Stimulated activated CD8-positive, alpha-beta memory T cell treated with anti-CD3 and anti-CD28 coated beads, Interleukin-4, amount 100 ng/mL, for 4 hours (primary cell): ENCODE measurements at places on chromosomes 3 and 15.

GRCh38 chr3:66985336-66985920 lies 12.7 kb upstream of the KBTBD8 start:
- no peak for DNase-seq

DNA sequence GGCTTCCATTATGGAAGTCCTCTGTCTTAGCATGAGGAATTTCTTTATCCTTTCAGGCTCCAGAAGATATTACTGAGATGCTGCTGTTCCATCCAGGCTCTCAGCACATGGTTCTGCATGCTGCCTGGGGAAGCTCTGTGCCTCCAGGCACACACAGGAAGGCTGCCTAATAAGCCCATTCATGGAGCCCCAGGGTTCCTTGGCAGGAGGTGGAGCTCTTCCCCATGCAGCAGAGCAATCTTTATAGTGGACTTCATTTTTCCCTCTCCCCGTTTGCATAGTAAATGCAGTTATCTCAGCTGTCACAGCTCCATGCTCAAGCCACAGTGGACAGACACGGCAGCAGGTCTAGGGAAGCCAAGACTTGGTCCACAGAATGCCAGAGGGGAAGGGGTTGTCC lies 57.6 kb downstream of the BOC start:
- DNase-seq = no peak

- DNase-seq = no peak
Observed at GRCh38 chr3:104359546-104359945, 1007.2 kb upstream of the ALCAM start.

DNA sequence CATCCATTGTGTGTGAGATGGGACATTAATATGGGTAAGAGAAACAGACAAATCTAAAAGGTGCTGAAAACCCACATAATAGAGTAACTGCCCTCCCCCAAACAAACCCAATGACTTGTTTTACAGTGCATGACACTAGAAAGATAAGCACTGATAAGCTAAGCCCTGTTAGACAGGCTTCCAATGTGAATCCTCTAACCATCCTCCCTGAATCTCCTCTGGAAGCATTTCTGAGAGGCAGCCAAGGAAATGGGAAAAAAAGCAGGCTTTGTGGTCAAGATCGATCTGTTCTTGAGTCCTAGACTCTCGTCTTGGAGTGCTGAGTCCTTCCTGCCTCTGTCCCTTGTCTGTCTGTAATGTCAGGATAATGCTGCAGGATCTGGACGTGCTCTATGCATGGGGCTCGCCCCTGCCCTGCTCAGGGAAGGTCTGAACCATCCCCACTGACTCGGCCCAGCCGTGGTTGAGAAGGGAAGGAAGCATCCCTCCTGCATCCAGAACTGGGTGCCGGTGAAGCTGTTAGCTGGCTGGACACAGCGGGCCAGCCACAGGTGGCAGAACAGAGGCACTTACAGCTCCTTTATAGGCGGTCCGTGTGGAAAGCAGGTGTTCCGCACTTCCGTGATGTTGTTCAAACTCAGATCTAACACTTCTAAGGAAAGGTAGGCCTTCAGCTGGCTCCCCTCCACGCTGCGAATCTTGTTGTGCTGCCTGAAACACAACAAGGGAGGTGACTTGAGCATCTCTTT lies 84.1 kb downstream of the LRIG1 start:
- DNase-seq = no peak

DNA sequence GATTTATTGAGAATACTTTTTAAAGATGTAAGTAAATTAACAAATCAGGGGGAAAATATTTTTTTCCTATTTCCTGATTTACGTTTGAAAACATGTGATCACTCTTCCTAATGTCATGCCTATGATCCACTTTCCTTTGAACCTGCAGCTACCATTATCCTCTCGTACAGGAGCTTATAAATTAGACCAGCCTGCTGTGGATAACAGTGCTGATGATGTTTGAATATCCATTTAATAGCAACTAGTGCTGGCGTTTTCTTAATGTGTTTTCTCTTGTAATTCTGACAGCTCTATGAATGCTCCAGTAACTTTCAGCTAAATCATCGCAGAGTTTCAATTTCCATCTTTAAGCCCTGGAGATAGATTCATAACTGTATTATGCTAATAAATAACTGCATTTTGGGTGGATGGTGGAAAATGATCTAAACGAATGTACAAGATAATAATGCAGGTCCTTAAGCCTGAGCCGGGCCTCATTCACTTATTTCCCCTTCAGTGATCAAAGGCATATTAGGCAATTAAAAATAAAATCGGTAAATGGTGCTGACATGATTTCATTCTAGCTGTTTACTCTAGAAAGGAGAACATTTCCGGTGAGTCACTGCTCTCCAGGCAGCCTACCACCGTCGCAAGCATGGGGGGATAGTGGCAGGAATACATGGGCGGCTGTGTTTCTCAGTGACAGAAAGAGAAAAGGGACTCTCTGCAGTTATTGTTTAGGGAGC lies 58.5 kb upstream of the SLC24A5 start:
- no peak for DNase-seq

GRCh38 chr3:160739079-160739478 lies 17.0 kb upstream of the PPM1L start:
- no peak for DNase-seq

DNA sequence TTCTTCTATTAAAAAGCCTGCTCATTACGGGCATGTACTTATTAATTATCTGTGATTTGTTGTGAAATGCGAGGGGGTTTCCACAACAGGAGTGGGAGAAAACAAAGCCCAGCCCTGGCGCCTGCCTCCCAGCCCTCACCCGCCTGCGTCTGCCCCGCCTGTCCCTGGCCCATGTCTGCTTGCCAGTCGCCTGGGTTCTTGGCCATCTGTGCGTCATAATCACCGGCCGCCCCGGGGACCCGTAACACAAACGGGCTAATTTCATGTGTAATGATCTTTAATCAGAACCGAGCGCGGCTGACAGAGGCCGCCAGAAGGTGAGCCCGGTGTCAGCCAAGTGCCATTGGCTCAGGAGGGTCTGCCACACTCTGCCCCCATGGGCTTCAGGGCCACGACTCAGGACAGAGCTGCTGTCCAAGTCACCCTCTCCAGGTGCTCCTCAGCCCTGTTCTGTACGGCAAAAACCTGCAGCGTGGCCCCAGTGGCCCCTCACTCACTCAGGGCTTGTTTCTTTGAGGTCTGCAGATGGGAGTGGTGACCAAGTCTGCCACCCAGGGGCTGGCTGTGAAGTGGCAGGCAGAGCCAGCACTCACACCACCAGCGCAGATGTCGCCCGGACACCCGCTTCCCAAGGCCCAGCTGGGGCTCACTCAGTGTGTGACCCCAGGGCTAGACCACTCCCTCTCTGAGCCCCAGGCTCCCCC lies 28.8 kb upstream of the TMEM115 start:
- no peak for DNase-seq

- no peak for DNase-seq
Observed at GRCh38 chr3:50264383-50264963, 4.5 kb upstream of the SEMA3B start.

DNA sequence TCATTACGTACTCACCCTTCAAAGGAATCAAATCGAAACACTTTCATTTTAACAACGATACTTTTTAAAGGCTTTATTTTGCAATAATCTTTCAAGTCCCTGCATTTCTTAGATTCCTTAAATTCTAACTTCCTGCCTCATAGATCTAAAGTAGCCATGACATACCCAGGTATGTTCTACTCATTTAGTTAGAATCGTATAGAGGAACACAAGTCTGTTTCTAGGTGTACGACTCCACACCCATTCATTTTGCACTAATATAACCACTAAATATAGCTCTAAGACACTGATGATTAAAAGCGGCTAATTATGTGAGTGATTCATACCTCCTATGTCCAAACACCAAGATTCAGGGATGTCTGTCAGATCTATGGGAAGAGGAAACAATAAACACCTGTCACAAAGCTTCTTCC lies 1.3 kb downstream of the ATP13A3 start:
- no peak for DNase-seq

GRCh38 chr3:184713040-184713355 lies 1.1 kb upstream of the MAGEF1 start:
- DNase-seq = no peak

DNA sequence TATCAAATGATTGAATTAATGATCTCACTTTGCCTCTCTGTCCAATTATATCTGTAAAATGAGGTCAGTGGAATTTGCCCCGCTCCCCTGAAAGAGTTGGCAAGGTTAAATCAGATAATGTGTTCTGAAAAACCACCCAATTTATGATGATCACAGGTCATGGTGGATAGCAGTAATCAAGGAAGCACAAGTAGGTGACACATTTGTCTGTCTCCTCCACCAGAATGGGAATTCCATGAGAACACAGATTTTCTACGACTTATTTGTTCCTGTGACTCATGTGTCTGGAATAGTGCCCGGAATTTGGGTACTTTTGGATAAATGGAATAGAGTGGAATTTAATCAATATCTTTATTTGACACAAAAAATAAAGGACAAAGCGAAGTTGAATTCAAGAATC lies 220.9 kb upstream of the SUCLG2 start:
- no peak for DNase-seq

GRCh38 chr3:31754575-31755278 lies 222.0 kb downstream of the STT3B start:
- no peak for DNase-seq

DNA sequence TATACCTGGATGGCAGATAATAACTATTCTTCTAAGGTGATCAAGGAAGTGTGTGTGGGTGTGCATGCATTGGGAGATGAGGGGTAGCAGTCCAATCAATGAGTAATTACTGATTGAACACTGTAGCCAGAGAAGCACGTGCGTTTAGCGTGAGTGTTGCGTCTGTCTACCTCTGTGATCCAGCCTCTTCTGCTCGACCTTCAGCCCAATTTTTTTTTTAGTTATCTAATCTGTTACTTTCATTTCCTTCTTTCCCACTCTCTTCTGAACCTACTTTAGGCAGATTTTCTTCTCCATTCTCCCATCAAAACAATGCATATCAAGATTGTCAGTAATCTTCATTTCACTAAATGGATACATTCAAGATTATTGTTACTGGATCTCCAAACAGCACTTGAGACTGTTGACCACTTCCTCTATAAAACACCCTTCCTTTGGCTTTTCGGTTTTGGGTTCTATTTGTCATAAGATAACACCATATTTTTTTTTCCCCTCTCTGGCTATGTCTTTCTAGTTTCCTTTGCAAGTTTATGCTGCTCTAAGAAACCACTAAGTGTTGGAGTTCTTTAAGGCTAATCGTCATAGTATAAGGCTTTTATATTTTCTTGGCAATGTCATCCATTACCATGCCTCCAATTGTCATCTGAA lies 41.0 kb downstream of the MCTP2 start:
- no peak for DNase-seq

DNA sequence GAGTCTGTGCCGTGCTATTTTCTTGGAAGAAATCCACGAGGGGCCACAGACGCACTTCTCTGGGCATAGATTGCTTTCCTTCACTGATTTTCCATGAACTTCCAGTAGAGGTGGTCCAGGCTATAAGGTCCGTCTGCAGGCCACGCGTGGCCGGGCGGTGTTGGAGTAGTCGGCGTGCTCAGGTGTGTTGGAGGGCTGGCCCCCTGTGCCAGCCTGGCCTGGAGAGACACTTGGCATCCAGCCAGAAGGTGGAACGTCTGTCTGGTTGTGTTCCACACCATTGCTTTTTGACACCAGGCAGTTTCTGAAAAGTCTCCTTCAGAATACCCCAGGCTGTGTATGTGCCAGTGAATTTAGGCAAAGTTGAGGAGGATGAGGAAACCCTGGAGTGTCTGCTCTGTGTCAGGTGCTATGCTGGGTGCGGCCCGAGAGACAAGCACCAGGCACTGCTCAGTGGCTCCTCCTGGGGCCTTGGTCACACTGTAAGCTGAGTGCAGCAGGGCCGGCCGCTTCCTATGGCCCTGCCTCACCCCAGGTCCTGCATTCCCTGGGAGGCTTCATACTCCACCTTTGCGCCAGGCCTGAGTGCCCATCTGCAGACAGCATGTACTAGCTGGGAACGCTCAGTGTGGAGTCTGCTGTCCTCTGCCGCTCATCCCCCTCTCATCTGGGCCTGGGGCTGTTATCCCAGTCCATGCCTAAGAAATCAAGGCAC lies 52.1 kb upstream of the TAMM41 start:
- DNase-seq = no peak

DNA sequence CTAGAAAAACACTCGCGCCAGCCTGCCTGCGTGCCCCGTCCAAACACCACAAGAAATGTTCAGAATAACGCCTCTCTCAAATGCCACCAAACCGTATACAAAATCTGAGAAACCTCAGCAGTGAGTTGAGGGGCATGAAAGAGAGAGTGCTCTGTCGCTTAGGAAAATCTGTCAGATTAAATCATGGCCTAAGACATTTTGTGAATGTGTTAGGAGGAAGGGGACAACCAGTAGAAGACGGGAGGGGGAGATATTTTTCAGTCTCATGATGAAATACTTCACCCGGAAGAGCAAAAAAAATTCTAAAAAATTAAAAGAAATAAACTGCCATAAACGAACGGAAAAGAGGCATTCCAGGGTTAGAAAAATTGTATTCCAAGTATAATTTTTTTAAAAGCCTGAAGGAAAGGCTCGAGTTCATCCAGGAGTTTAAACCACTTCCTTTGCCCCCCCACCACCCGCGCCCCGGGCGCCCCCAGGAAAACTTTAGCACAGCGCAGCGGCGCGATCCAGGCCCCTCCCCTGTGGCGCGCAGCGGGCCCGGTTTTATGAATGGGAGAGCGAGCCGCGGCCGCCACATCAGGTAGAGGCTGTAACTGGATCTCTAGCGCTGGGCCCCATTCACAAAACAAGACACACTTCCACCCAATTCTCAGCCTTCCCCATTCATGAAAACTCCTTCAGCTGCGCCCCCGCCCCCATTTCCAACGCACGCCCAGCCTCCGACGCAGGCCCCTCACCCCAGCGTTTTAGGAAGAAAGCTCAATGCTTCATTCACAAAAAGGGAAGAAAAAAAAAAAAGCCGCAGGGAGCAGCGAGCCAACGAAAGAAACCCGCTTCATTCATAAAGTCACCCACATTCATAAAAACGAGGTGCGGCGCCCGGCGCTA lies 1.4 kb downstream of the ETV5 start:
- DNase-seq = no peak

DNA sequence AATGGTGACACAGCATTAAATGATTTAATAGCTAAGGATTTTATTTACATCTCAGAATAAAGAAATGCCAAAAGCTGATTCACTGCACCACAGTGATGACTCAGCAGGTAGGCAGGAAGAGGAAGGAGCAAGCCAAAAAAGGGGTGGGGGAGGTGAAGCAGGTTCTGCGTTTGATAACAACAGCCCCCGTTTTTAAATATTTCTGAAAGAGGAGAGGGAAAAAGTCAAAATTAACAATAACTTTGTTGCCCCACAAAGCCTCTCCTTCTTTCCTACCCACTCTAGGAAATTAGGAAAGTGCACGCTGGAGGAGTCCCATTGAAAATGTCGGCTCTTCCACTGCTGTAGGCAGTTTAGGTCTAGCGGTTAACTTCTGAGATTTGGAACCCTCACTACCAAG lies 9.9 kb upstream of the CCDC54 start:
- no peak for DNase-seq

GRCh38 chr3:28612232-28612631 lies 263.6 kb upstream of the AZI2 start:
- DNase-seq = no peak

- no peak for DNase-seq
Observed at GRCh38 chr3:192993411-192993810, 75.8 kb upstream of the MB21D2 start.
